ENCODE measurements at places on chromosomes 7 and 10. TPM values are rescaled to one million over a fixed set of nuclear protein-coding genes. Genes with fewer than 3 reads are reported as not detected.

The TCF7L2 gene
- polyA plus RNA-seq = 2.1 TPM

The HECW1 gene
- not detected for polyA plus RNA-seq

The MRPS33 gene
- 3.3 TPM for polyA plus RNA-seq

The MBL2 gene
- polyA plus RNA-seq = not detected

The AGMO gene
- not detected for polyA plus RNA-seq

Measured in CD14-positive monocyte (primary cell).